ENCODE measurements at places on chromosomes 5 and 9.

GRCh38 chr9:113907282-113907681, 31.2 kb downstream of the ZNF618 start:
- DNase-seq: no peak

- no peak for DNase-seq
Measured at GRCh38 chr5:88727705-88728313, 155.2 kb downstream of the MEF2C start.

DNA sequence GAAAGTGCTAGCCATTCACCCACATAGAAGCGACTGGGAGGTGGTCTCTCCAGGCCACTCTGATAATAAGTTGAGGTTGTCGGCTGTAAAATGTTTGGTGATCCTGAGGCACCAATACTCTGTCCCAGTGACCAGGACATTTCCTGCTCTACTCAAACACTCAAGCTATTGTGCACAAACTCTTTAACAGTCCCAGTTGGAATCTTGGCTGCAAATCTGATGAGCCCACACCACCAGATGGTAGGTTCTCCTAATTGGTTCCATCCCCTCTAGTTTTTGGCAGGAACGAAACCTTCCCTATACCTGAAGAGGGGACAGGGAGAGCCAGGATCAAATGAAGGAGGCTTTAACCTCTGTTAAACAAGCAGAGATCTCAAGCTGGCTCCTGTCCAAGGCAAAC, 14.3 kb downstream of the GRIA1 start:
- no peak for DNase-seq

DNA sequence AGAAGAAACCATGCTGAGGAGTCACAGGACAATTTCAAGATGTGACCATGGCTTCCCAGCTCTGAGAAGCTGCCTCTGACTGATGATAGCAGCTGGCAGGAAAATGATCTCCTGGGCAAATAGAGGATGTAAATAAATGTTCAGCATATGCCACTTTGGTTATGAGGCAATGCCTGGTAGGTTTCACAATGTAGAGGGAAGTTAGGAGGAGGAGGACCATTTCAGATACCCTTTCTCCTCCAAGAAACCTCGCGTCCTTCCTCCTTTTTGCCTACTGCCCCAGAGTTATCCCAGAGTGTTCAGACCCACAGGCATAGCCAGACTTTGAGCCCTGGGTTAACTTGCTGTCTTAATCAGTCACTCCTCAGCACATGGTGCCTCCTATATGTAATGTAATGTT, 541.6 kb upstream of the DAP start:
- DNase-seq: no peak

- DNase-seq: peak; percentile 69
Measured at GRCh38 chr9:16870596-16871335, at the start of gene BNC2. Gene BNC2, minus strand, starts transcription at chr9:16870670. Its CDS starts 22 bp downstream, at chr9:16870648.

- DNase-seq: peak; percentile 89
Measured at GRCh38 chr5:150946351-150946905, 41.6 kb upstream of the ZNF300 start.

DNA sequence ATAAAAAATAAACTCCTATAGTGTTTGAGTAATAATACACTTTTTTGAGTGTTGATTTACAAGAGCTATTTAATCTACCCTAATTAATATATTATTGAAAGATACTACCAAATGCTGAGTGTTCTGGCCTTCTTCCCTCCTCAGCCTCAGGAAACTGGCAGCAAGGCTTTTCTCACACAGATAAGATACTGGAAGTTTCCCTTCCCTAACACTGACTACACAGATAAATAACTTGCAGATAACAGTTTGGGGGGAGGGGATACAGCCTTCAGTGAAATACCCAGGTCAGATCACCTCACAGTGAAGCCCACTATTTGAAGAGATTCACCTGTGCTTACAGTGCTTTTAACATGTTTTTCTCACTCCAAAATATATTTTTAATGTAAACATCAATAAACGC, 1.6 kb upstream of the NIPSNAP3A start:
- no peak for DNase-seq

DNA sequence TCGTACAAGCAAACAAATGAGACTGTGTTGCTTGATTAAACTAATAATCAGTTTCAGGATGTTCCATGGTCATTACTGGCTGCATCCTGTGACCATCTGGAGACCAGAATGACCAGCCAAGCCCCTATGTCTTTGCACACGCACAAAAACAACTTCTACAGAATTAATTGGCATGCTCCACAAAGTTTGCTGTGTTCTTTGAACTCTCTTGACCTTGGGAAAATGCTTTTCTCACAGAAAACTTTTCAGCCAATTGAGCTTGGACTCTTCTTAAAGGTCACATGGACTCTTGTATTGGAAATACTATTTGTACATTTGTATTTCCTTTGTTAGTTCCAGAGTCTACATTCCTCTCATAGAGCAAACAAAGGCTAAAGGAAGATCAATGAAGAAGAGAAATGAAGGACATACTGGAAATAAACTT, 147.8 kb downstream of the ARRDC3 start:
- DNase-seq: no peak

DNA sequence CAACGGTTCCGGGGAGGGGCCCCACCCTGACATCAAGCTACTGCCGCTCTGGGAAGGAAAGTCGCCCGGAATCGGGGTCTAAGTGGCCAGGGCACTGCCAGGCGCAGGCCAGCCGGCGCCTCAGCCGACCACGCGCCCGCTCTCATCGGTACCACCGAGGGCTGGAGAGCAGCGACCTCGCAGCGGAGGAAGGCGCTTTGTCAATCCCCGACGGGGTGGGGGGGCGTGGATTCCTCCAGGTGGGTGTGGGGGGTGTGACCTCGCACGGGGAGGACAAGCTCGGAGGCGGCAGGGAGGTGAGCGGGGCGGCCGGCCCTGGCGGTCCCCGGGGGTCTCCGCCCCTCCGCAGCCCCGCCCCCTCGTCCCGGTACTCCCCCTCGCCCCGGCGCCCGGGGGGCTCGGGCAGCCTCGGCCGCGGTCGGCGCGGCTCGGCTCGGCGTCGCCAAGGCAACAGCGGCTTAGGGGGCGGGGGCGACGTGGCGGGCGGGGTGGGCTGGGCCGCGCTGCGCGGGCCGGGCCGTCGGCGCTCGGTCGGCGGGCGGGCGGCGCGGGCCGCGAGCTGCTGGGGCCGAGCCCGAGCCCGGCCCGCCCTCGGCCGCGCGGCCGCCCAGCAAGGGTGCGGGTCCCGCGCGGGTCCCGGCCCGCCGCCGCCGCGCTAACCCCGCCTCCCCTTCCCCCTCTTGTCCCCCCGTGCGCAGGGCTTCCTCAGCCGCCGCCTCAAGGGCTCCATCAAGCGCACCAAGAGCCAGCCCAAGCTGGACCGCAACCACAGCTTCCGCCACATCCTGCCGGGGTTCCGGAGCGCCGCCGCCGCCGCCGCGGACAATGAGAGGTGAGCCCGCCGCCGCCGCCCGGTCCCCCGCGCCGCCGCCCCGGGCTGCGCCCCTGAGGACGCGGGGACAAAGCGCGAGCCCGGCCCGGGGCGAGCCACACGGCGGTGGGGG, 47.5 kb downstream of the DAB2IP start:
- peak; percentile 81 for DNase-seq

DNA sequence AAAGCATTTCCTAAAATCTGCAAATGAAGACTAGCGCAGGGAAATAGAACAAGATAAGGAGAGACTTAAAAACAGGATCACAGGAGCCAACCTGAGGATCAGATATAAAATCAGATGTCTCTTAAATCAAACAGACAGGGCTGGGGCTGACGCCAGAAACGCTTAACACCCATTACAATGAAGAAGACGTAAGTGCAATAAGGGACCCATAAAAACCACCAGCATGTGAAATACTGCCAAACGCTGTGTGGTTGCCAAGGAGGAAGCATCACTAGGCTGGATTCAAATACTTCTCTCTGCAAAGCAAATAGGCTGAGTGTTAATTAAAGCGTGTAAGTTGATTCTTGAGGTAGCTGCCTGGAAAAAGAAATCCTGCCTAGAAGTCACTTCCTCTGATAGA, 74.4 kb upstream of the ATP10B start:
- no peak for DNase-seq

- no peak for DNase-seq
Measured at GRCh38 chr9:15720861-15721260, 168.0 kb downstream of the CCDC171 start.

DNA sequence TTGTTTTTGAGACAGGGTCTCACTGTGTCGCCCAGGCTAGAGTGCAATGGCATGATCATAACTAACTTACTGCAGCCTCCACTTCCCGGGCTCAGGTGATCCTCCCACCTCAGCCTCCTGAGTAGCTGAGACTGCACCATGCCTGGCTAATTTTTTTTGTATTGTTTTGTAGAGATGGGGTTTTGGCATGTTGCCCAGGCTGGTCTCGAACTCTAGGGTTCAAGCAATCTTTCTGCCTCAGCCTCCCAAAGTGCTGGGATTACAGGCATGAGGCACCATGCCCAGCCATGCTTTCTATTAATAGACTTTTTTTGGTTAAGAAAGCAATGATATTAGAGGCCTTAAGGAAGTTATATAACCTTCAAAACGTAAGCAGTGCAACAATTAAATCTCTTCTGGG, 23.3 kb downstream of the CLTA start:
- DNase-seq: no peak

DNA sequence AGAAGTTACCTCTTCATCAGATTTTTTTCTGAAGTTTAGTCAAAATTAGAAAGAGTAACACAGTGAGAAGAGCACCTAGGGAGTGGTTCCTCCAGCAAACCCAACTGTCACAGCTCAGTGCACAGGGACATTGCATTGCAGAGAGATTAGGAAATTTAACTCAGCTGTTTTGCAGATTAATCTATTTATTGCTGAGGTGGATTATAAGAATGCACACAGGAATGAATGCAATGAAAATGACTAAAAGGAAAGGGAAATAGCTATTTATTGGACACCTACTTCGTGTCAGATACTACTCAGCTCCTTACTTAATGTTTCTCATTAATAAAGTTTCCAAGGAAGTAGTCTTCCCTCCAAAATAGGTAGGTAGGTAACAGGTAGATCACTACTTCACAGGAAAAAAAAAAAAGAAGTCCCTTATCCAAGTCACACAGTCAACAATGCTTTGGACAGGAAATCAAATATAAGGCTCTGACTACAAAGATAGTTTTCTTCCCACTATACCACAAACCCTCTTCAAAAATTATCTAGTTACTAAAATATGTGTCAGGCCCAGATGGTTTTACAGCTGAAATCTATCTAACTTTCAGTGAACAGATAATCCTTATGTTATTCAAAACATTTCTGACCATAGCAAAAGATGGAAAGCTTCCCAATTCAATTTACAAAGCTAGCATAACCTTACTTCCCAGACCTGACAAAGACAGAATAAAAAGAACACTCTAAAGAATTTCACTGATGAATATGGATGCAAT, 442.2 kb upstream of the MPDZ start:
- no peak for DNase-seq

- no peak for DNase-seq
Measured at GRCh38 chr9:89922099-89922498, 317.3 kb downstream of the GADD45G start.

GRCh38 chr9:6051511-6051950, 36.1 kb upstream of the RANBP6 start:
- DNase-seq: no peak

DNA sequence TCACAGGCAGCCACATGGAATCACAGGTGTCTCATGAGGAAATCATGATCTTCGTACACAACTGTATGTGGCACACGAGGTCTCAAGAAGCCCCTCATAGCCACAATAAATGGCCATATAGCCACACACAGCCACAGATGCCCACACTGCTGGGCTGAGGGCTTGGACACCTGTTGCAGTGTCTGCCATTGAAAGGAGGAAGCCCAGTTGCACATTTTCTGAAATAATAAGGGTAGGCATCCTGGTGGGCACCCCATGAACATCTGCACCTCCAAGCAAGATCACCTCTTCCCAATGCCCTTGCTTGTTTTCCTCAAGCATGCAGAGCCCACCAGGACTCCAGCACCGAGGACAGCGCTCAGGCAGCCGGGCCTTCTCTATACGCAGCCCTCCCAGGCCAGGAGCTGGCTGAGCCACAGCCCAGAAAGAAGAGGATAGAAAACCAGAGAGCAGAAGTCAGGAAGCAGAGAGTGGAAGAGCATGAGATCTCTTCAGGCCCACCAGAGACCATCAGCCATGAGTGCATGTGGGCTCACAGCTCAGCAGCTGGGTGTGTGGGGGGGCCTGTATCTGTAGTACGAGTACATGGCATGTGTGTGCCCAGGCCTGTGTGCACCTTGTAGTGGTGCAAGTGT, 1.0 kb upstream of the ACSL6 start:
- peak; percentile 71 for DNase-seq

GRCh38 chr9:30630459-30630858, 1754.0 kb upstream of the ACO1 start:
- no peak for DNase-seq

GRCh38 chr9:34341659-34342295, 12.4 kb downstream of the NUDT2 start:
- DNase-seq: peak; percentile 45

GRCh38 chr5:138351056-138351455, 1.4 kb upstream of the KDM3B start:
- no peak for DNase-seq

DNA sequence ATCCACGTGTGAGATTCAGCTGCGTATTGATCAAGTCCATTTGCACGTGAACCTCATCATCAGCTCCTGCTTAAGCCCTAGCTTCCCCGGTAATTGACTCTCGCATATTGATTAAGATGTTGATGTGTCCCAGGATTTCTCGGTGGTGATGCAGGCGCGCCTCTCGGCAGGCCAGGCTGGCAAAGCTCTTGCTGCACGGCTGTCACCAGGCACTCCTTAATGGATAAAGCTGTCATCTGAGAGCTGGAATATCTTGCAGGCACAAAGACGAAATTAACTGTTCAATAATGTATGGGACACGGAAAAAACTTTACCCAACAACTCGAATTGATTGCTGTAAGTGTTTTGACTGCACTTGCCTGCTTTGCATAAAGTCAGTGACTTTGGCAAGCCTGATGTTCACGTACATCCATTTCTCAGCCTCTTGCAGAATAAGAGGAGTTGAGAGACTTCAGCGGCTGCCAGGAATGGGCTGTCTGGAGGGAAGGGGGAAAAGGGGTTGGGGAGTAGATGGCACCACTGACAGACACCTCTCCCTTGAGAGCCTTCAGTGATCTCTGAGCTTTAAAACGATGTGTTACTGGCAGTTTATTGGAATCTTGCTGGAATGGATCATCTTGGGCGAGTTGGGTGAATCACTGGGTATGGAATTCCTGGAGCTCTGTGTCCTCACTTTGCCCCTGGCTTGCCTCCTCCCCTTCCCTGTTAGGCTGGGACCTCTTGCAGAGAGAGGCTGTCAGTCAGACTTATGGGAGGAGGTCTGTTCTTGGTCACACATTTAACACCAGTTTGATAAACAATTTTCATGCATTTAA, 650.3 kb downstream of the CCDC171 start:
- no peak for DNase-seq

GRCh38 chr9:114937516-114937915, 7.1 kb upstream of the TNFSF8 start:
- no peak for DNase-seq
